ENCODE measurements at places on chromosomes 5 and 9.
A peak's percentile ranks its signal among the peaks of the same experiment; 100 is the strongest.

- DNase-seq = no peak
These were observed 58.5 kb downstream of the MLANA start for GRCh38 chr9:5949103-5949699.

GRCh38 chr5:64971513-64971912, 202.8 kb downstream of the CWC27 start:
- no peak for DNase-seq

GRCh38 chr9:92223758-92224157, 69.7 kb downstream of the IARS1 start:
- no peak for DNase-seq

GRCh38 chr9:14365670-14366069, 51.7 kb upstream of the NFIB start:
- DNase-seq = no peak

- DNase-seq = no peak
These were observed 38.7 kb upstream of the ANKRD34B start for GRCh38 chr5:80608731-80609130.

GRCh38 chr5:113219695-113220094, 215.1 kb downstream of the TSSK1B start:
- DNase-seq = no peak

GRCh38 chr5:142495531-142495930, 170.7 kb upstream of the SPRY4 start:
- DNase-seq = no peak

DNA sequence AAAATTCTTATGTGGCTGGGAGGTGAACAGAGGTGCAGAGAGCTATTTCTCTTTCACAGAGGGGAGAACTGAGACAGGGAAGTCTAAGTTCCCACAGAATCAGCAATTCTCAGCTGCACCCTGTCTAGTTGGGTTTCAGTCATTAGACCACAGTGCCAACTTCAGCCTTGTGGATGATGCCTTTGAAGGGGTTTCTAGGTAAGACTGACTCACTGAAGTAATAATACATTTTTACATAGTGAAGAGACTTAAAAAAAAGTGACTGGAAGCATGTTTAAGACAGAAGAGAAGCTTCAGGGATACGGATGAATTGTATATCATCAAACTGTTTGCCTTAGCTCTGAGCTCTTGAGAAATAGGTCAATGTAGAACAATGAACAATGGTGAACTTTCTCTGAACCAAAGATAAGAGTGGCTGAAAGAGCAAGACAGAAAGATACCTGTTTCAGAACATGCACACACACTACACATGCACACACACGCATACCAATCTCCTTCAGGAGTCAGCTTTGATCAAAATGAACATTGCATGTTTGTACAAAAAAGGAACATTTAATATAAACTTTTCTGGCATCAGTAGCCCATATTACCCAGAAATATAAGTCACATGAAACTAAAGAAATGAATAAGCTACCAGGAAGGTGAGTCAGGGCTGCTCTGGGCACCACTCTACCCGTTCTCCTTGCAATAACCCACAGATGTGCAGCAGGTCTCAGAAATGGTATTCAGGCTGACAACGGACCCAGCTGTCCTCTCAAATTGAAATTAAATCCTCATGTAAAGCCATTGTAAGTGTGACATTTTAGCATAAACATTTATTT, 12.6 kb upstream of the FYB1 start:
- DNase-seq = peak; percentile 36

DNA sequence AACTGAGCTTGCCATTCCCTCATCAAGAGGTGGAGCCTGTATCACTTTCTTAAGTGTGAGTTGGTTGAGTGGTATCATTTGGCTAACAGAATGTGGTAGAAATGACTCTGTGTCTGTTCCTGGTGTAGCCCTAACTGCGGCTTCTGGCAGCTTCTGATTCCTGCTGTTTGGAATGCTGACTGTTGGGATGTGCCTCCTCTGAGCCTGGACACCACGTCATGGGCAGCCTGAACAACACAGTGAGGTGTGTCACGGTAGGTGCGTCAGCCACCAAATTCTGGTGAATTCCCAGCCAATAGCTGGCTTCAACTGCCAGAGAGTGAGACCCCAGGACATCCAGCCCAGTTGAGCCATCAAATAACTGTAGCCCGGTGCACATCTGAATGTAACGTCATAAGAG, 6.1 kb upstream of the C9orf152 start:
- no peak for DNase-seq

DNA sequence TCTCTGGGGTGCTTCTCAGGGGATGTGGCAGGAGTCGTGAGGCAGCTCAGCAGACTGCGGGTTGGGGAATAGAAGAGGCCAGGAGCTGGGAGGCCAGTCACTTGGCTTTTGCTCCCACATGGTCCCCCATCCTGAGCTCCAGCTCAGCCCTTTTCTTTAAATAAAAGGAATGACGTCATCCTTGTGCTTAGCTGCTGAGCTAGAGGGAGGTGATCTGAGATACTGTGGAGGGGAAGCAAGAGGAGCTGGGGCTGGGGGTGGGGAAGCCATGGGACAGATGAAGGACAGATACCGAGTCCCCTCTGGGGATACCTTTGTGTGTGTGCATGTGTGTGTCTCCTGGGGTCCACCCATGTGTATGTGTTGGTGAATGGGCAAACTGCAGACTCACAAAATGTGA, 89.0 kb upstream of the ARAP3 start:
- no peak for DNase-seq

GRCh38 chr5:1431021-1431811, 14.0 kb downstream of the SLC6A3 start:
- DNase-seq = peak; percentile 0

DNA sequence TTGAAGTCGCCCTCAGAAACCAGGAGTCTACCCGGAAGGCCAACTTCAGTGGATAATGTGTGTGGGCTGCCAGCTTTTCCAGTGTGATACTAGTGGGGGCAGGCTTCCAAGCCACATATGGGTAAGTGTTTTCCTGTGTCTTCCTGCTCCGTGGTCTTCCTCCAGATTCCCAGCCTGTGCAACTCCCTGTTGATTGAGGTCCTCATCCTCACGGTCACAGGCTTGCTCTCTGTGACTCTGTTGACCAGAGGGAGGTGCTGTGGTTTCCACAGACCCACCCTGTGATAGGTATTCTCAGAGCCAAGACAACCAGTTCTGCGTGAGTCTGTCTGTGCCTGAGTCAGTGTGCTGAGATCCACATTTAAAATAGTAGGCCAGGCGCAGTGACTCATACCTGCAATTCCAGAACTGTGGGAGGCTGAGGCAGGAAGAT, 388.0 kb upstream of the IRX2 start:
- no peak for DNase-seq

DNA sequence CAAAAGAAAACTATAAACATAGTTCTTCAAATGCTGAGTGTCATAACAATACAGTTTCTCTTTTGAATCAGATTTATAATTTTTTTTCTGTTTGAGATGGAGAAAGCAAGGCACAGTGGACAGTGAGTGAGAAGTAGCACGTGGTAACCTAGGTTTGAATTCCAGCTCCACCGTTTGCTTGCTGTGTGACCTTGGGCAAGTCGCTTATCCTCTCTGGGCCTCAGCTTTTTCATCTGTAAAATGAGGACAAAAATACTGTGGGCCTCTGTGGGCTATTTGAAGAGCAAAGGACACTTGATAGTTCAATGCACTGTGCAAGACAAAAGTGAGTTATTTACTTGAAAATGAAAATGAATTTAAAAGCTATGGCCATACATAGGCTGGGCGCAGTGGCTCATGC, 187.7 kb upstream of the TBCA start:
- DNase-seq = no peak

DNA sequence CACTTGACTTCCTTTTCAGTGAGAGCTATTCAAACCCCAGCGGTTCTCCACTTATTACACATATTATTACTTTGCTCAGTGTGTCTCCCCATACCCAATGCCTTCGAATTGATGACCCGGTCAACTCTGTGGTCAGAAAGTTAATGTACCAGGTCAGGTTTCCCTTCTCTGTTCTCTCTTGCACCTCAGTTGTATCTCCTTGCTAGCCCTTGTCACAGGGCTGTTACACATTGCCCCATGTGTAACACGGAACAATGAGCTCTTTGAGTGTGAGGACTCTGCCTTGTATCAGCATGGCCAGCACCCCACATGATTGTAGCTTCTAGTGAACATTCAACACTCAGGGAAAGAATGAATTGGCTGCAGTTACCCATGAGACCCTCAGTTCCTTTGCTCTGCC, 73.6 kb downstream of the DOCK2 start:
- DNase-seq = no peak

- no peak for DNase-seq
These were observed 43.5 kb downstream of the SLC12A7 start for GRCh38 chr5:1068204-1068894.

GRCh38 chr9:20988061-20988460, 43.4 kb downstream of the HACD4 start:
- DNase-seq = no peak

DNA sequence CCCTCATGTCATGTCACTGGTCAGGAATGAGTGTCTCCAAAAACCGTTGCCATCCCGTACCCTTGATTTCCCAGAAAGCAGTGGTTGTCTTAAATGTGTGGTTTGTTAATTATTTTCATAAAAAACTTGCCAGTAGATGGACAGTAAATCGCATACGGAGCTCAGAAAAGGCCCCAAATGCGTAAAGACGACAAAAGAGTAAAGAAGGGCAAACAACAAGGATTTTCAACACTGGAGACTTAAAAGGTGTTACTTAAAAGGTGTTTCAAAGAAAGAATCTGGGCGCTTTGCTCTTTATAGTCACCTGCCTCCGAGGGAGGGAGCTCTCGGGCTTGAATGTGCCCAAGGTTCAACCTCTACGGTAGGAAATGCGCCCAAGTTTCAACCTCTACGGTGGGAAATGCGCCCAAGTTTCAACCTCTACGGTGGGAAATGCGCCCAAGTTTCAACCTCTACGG, 734 bp downstream of the KIF27 start:
- no peak for DNase-seq

DNA sequence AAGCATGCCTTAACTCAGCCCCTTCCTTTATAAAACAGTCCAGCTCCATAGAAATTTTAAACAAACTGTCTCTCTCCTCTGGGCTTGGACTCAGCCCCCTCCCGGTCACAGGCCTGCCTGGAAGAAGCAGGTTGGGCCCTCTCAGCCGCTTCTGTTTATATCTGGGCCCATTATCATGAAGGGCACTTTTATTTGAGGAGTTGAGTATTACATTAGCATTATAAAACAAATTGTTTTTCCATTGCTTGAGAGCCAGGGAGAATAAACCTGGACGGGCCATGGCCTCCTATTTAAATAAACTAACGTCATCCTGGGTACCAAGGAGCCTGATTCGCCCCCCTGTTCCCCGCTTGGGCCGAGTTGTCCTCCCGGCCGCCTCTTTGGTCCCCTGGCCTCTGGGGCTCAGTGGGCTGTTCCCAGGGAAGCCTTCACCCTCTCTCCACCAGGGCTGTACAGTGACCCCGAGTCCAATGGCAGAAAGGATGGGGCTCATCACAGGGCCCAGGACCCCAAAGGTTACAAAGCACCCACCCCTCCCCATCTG, 13.2 kb downstream of the IRX2 start:
- DNase-seq = no peak

- DNase-seq = no peak
These were observed 272.1 kb downstream of the TLE1 start for GRCh38 chr9:81417299-81417675.

- DNase-seq = no peak
These were observed 484.7 kb upstream of the ARRDC3 start for GRCh38 chr5:91867799-91868198.

- DNase-seq = no peak
These were observed 34.1 kb upstream of the MSX2 start for GRCh38 chr5:174690271-174690670.

GRCh38 chr9:93200989-93201334, 17.0 kb downstream of the WNK2 start:
- DNase-seq = no peak

GRCh38 chr5:32916648-32917047, 205.5 kb downstream of the NPR3 start:
- DNase-seq = no peak

DNA sequence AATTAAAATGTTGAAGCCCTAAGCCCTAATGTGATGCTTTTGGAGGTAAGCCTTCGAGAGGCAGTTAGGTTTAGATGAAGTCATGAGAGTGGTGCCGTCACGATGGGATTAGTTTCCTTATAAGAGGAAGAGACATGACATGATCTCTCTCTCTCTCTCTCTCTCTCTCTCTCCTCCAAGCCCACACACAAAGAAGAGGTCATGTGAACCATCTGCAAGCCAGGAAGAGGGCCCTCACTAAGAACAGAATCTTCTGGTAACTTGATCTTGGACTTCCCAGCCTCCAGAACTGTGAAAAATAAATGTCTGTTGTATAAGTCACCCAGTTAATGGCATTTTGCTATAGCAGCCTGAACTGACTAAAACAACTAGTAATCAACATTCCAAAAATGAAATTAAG, 175.5 kb downstream of the GNA14 start:
- no peak for DNase-seq

- DNase-seq = no peak
These were observed 476.8 kb upstream of the C9orf72 start for GRCh38 chr9:28050046-28050445.

DNA sequence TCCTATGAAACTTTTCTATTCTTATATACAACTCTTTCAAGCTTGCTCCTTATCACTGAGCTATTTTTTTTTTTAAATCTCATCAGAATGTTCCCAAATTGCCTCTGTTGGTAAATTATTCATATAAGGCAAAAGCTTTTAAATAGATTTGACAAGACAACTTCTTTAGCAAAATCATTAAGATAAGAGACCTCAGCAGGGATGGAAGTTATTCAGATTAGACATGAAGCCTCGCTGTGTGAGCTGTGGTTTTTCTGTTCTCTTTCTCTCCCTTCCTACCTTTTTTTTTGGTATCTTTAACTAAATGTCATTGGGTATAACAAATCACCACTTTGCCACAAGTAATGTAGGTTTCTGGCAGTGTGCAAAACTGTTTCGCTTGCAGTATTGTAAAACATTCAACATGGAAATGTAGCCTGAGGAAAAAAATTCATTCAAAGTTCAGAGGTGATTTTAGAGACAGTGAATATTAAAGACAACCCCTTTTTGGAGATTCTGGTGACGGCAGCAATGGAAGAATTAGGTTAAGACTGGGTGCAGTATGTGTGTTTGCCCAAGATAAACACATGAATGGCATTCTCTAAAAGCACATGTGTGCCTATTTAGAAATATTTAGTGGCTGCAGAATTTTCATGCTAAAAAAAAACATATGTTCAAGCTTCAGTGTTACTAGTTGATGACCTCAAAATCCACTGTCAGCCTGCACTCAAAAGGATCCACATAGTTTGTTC, 467.1 kb downstream of the ZNF608 start:
- no peak for DNase-seq
